Left colon (tissue), 2 donors: ENCODE measurements at places on chromosomes 2 and 18.

DNA sequence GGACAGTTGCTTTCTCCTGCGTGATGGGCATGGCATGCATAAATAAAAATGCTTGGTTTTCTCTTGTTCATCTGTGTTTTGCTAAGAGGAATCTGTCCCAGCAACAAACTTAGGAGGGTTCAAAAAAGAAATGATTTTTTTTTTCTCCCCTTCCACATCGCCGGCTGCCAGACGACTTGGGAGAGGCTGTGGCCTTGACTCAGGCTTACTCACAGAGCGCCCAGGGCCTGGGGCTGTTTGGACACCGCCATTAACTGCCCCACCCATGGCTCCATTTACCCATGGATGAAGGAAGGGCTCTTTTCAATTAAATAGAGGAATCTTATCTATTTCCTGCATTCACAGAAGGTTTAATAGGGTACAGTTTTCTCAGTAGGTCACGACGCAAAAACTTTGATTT is 22.3 kb upstream of the SERPINB5 start:
- peak; percentile 54 for DNase-seq

GRCh38 chr2:238466243-238466756 is 39.6 kb downstream of the ASB1 start:
- no peak for DNase-seq

- DNase-seq, result no peak
Observed at GRCh38 chr2:206619011-206619410, 23.3 kb upstream of the FAM237A start.

DNA sequence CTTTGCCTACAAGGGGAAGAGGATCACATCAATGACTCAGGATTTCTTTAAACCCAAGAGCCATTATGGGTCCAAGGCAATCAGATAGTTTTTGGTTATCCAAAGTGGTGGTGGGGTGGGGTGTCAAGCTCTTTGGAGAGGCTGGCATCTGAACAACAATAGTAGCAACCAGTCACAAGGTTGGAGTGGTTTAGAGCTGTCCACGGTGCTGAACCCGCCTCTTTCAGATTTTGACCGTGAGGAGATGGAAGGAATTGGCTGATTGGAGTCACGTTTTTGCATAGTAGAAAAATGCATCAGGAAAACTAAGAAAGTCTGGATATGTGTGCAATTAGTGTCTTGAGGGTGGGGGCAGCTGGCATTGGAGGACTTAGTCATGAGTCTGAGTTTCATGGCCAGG is 159.9 kb downstream of the LOXHD1 start:
- DNase-seq, result no peak
